ENCODE measurements at places on chromosomes 3 and 15. TPM values are rescaled to one million over a fixed set of nuclear protein-coding genes. Genes with fewer than 3 reads are reported as not detected.

DNA sequence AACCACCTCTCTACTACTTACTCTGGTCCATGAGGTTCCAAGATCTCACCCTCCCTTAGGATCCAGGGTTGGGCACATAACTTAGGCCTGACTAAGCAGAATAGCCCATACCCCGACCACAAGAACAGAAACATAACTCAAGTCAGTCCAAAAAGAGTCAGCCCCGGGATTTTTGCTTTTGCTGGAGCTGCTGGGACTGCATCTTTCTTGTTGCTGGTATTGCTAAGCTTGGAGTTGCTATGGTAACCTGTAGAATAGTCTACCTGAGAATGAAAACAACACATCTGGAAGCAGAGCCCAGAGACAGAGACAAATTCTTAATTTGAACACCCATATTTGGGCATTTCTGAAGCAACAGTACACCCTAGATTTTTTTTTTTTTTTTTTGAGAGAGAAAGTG, 6.5 kb downstream of the RUBCN start:
- no peak for DNase-seq

The SPATA12 gene
- total RNA-seq = 0.12 TPM

DNA sequence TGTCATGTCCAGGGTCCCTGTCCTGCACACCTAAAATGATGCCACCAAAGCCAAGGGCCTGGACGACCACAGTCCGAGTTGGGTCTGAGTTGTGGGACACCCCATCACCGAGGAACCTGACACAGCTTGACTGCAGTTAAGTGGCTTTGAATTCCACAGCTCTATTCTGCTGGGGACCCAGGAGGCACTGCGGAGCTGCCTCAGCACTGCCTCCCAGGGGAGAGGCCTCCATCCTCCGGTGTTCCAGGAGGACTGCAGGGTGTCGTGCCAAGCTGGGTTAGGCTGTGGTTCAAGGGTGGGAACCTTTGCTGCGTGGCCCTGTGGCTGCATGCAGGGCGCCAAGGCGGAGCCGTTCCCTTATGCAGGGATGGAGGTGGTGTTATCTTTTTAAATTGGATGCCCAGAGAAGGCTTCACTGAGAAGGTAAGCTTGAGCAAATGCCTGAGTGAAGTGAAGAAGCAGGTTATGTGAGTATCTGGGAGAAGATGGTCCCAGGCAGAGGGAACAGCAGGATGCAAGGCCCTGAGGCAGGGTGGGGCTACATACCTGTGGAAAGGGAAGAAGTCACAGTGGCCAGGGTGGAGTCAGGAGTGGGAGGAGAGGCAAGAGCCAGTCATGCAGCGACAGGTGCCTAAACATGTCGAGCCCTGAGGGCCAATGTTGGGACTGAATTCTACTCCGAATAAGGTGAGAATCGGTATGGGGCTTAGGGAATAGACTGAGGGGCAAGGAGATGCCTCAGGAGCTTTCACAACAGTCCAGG, 144.8 kb downstream of the TPRA1 start:
- DNase-seq = no peak

- DNase-seq = no peak
Observed at GRCh38 chr3:59821274-59821673, 771.4 kb upstream of the CFAP20DC start.

DNA sequence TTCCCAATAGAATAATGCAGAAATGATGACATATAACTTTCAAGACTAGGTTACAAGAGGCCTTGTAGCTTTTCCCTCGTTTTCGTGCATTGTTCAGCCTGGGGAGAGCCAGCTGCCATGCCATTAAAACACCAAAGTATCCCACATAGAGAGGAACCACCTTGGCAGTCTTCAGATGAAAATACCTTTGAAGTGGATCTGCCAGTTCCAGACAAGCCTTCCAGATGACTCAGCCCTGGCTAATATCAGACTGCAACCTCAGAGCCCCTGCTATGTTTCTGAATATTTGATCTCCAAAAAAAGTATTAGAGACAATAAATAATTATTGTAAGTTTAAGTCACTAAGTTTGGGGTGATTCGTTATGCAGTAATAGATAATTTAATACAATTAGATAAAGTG, 294.3 kb upstream of the GBE1 start:
- no peak for DNase-seq

- no peak for DNase-seq
Observed at GRCh38 chr3:5390221-5390620, 202.7 kb downstream of the EDEM1 start.

DNA sequence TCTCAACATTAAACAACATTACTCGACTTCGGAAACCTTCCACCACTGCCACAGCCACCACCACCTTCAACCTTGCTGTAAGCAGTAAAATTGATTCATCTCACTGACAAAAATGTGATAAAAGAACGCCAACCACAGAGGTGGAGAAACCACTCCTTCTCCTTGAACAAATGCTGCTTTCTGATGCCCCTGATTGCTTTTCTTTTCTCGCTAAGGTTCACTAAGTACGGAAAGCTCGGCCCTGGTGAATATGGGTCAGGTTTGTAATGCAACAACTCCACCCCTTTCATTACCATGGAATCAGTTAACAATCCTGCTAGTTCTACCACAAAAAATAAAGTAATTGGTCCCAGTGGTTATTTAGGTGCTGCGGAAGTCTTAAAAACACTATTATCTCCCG, 44.9 kb downstream of the MEIS2 start:
- no peak for DNase-seq

- no peak for DNase-seq
Observed at GRCh38 chr3:47910233-47910632, 106.0 kb downstream of the MAP4 start.

DNA sequence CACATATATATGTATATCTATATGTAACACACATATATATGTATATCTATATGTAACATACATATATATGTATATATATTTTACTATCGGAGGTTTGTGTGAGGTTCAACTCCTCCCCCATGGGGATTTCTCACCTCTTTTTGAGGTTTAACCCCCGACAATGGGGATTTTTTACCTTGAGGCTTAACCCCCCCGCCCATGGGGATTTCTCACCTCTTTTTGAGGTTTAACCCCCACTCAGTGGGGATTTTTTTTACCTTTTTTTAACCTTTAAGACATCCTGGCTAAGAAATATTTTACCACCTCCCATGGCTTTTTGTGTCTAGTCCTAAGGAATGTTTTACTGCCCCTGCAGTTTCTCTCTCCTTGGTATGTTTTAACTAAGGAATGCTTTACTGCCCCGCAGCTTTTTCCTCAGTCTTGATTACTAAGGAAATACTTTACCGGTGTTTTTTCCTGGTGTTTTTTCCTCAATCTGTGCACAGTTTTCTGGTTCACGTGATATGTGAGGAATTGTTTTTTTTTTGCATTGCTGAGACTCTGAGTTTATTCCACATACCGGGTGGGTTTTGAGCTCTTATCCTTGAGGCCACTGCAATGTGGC, 185.2 kb downstream of the KLF13 start:
- no peak for DNase-seq

DNA sequence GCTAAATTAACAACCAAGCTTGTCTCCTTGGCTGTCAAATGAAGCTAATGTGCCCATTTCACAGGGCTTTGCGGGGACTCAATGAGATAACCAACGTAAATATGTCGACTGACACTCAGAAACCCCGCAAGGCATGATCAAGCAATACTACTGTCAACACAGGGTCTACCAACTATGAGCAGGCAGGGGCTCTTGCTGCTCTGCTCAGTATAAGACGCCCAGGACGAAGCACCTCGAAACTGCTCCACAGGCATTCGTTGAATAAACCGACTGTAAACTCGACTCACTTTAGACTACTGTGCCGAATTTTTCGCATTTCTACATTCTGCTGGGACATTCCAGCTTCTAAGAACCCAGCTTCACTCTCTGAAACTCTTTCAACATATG, 55.0 kb downstream of the FEZF2 start:
- no peak for DNase-seq

GRCh38 chr3:94525043-94525442, 462.2 kb downstream of the NSUN3 start:
- DNase-seq = peak; percentile 26

- no peak for DNase-seq
Observed at GRCh38 chr3:42398080-42398479, 12.3 kb downstream of the LYZL4 start.

- no peak for DNase-seq
Observed at GRCh38 chr15:81776976-81777375, 268.8 kb downstream of the MEX3B start.

GRCh38 chr15:90200534-90201129, 498 bp upstream of the SEMA4B start:
- DNase-seq = no peak

The GOLGA6D gene
- total RNA-seq = not detected

The CCDC80 gene
- total RNA-seq = 6.4 TPM

DNA sequence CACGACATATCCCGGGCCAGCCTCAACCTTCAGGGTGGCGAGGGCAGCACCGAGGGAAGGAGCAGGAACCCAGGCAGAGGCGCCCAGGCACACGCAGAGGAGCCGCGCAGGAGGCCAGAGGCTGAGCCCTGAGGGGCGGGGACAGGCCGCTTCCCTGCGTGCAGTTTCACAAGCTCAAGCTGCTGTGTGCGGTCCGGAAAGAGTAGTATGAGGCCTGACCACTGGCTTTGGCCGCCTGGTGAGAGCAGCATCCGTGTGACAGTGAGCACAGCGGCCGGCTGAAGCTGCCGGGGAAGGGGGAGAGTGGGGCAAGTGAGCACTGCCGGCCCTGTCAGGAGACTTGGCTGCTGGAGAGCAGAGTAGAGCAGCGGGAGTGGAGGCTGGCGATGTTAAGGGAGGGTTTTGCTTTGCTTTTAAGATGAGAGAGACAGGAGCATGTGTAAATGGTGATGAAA, 8.7 kb downstream of the ZDHHC19 start:
- DNase-seq = no peak

The TTLL13 gene
- total RNA-seq = 0.43 TPM

The CELSR3 gene
- 1.4 TPM for total RNA-seq

GRCh38 chr15:56886363-56886931, 32.0 kb upstream of the TCF12 start:
- no peak for DNase-seq

- DNase-seq = no peak
Observed at GRCh38 chr15:77001351-77001750, 6.4 kb downstream of the PSTPIP1 start.

The AMIGO3 gene
- not detected for total RNA-seq

- no peak for DNase-seq
Observed at GRCh38 chr3:63400246-63400860, 122.2 kb downstream of the SYNPR start.

DNA sequence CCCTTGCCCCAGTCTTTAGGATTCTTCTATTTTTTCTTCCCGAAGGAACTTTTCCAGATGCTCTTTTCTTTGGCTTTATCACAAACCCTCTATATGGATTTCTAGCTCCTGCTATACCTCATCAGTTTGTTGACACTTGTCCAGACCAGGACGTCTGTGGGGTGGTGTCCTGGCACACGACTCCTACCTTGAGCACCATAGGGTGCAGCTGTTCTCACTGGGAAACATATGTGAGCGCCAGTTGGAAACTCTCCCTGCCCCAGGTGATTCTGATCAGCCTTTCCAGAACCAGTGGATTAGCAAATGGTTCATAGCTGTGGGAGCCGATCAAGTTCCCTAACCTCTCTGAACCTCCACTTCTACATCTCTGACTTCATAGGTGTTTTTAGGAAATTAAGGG, 40.6 kb upstream of the USP3 start:
- DNase-seq = no peak

The NTRK3 gene
- not detected for total RNA-seq

The COPG1 gene
- 134 TPM for total RNA-seq

GRCh38 chr3:53493963-53494791, at the start of gene CACNA1D:
Gene CACNA1D, plus strand, starts transcription at chr3:53494611. Its CDS starts 556 bp downstream, at chr3:53495167.
- no peak for DNase-seq

Measured in NCI-H460 (cell line).